Sigmoid colon (tissue), 7 donors: ENCODE measurements at places on chromosomes 11 and 22. TPM values are rescaled to one million over a fixed set of nuclear protein-coding genes. Genes with fewer than 3 reads are reported as not detected.

The RIMBP3B gene
- not detected for total RNA-seq

The FXYD2 gene
- total RNA-seq = 6.6 TPM

DNA sequence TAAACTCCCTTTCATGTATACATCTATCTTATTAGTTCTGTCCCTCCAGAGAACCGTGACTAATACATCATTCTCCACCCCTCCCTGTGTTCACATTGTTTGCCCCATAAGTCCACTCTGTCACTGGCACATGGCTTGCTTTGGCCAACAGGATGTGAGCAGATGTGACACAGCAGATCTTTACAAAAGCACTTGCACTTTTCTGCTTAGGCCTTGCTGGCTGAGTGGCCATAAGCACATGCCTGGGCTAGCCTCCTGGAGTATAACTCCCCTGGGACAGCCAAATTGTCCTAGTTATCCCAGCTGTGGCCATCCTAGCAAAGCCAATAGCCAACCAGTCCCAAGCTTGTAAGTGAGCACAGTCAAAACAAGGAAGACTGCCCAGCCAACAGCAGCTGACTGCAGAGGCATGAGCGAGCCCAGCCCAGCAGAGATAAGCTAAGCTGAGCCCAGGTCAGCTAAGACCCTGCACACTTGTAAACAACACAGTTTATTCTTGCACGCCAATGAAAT, 9.7 kb upstream of the RCN1 start:
- DNase-seq = no peak
- no peaks in the 10 kb centered on the region for H3K27me3 ChIP-seq

The KRTAP5-1 gene
- not detected for total RNA-seq

The HTR3B gene
- total RNA-seq = not detected

The PLXNB2 gene
- 150 TPM for total RNA-seq

- peak overlapping the region; percentile 83 for H3K27ac ChIP-seq
- peak; percentile 82 for DNase-seq
- H3K36me3 ChIP-seq = no peaks in the 10 kb centered on the region
- H3K4me1 ChIP-seq = peaks cover 38% of the 10 kb centered on the region
- no peaks in the 10 kb centered on the region for H3K27me3 ChIP-seq
These were observed 67.7 kb downstream of the TBC1D22A start for GRCh38 chr22:46829941-46830715.

DNA sequence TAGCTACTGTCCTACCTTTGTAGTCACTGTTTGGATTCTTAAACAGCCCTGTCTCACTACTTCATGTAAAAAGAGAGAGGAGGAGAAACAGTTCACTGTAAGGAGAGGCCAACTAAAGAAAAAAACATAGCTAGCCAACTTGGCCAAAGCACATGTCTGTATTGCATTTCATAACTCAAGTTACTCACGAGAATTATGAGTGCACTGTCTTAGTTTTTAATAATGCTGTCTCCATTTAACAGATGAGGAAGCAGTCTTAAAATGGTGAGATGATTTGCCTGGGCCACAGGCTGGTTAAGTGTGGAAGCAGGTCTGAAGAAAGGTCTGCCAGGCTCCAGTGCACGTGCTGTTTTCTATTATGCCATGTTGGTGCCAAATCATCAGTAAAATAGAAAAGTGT, 104.5 kb downstream of the UVRAG start:
- no peak overlapping the region for H3K4me3 ChIP-seq
- no peaks in the 10 kb centered on the region for H3K27me3 ChIP-seq
- no peaks in the 10 kb centered on the region for H3K36me3 ChIP-seq
- peak overlapping the region; percentile 51 for H3K27ac ChIP-seq
- DNase-seq = peak; percentile 54
